ENCODE measurements at places on chromosomes 3 and 15. TPM values are rescaled to one million over a fixed set of nuclear protein-coding genes. Genes with fewer than 3 reads are reported as not detected.

IQCF5 gene
- not detected for total RNA-seq

WDR93 gene
- total RNA-seq = not detected

TRPM1 gene
- not detected for total RNA-seq

KLHL40 gene
- not detected for total RNA-seq

SEMA6D gene
- not detected for total RNA-seq

UACA gene
- total RNA-seq = 4.1 TPM

- no peaks in the 10 kb centered on the region for H3K36me3 ChIP-seq
- DNase-seq = no peak
- H3K27ac ChIP-seq = no peak overlapping the region
- H3K4me3 ChIP-seq = no peak overlapping the region
- no peaks in the 10 kb centered on the region for H3K4me1 ChIP-seq
These were observed 22.0 kb upstream of the ARPP21 start for GRCh38 chr3:35617370-35617769.

DNA sequence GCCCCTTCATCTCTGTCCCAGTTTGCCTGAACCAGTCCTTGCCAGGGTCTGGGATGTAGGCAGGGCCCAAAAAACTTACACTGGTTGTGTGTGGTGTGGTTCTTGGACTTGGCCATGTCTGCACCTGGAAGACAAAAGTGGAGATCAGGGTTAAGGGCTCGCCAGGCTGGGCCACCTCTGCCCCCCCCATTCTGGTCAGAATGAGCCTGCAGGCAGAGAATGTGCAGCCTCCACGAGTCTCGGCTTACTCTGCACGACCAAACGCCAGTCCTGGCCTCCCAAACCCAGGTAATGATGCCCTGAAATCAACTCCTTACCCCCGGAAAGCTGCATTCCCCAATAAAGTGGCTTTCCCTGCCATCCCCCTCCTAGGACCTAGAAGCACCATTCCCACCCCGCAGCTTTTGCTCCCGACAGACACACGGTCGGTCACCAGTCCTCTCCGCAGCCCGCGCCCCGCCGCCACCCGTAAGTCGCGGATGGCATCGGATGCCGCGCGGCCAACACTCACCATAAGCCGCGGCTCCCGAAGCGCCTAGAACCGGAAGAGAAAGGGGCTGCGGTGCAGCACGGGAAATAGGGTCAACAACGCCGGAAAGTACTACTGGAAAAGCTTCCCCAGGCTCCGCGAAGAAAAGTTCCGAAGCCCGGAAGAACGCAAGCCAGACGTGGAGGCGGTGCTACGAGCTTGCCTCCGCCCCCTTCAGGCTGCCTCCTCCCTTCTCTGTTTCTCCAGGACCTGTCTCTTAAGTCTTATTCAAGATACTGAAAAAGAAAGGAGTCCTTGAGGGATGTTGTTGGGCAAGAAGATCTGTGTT lies at the start of gene RPL29:
Gene RPL29 (minus strand): TSS at position 550 of the 818 bp plus-strand sequence. CDS start 434 bp downstream, at position 116.
- DNase-seq = peak; percentile 96
- H3K36me3 ChIP-seq = peaks cover 47% of the 10 kb centered on the region
- peaks cover 34% of the 10 kb centered on the region for H3K4me1 ChIP-seq
- H3K27me3 ChIP-seq = no peaks in the 10 kb centered on the region
- peak within 1 kb of the TSS; percentile 98 for H3K4me3 ChIP-seq

DNA sequence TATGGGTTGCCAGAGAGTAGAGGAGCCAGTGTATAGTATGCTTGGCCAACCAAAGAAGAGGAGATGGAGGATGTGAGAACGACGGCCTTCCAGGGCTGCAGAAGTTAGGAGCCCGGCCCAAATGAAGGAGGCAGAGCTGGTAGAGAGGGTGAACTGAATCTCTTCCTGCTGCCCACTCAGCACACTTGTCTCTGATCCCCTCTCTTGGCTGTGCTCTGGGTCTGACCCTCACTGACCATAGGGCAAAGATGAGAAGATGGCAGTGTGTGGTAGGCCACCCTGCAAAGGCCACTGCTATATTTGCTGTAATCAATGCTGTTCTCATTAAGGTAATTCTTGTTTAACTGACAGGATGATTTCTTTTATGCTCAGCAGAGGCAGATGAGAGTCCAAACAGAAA lies 256.0 kb downstream of the OCA2 start:
- no peak overlapping the region for H3K4me3 ChIP-seq
- no peaks in the 10 kb centered on the region for H3K4me1 ChIP-seq
- no peak overlapping the region for H3K27ac ChIP-seq
- H3K27me3 ChIP-seq = no peaks in the 10 kb centered on the region

DNA sequence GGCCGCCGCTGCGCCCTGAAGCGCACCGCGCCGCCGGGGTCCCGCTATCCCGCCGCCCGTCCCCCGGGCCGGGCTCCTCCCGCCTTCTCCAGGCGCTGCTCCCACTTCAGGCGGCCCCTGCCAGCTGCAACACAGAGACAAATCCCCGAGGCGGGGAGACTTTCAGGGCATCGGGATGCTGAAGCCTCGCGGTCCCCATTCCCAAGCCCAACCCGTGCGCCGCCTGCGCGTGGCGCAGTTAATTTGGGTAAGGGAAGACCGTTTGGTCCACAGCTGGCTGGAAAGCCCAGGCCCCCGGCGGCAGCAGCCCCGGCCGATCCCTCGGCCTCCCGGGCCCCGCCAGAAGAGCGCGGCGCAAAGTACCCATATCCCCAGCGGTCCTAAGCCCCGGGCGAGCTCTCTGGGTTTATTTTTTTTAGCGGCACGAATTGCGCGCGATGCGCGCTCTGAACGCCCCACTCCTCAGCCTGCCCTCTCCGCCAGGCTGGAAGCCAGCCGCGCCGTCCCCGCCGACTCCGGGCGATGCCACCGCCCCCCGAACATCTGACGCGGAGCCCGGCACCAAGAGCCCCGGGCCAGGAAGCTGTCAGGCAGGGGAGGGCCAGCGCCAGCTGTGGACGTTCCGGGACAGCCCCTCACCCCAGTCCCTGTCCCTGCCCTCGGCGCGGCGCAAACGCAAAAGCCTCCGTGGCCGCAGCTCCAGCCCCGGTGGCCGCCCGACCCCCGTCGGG lies 517 bp downstream of the FBN1 start:
- H3K36me3 ChIP-seq = no peaks in the 10 kb centered on the region
- H3K4me1 ChIP-seq = no peaks in the 10 kb centered on the region
- H3K4me3 ChIP-seq = no peak overlapping the region
- H3K27me3 ChIP-seq = peaks cover 29% of the 10 kb centered on the region
- DNase-seq = peak; percentile 11

DNA sequence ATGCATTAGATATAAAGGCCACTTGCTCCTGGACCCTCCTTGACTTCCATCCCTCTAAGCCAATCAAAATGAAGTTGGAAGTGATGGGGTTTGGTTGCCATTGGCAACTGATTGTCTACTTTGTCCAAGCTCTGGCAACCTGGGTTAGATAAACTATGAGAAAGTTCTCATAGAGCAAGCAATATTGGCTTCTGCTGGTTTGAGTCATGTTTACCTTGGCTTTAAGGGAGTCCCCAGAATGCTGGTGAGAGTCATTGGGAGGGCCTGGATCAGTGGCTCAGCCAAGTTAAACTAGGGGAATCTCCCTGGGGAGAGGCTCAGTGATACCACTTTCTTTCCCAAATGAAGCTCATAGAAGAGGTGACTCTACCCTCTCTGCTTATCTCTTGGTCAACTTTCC lies 176.3 kb upstream of the ROPN1 start:
- H3K27me3 ChIP-seq = peaks cover 5% of the 10 kb centered on the region
- H3K27ac ChIP-seq = no peak overlapping the region
- DNase-seq = no peak
- no peak overlapping the region for H3K4me3 ChIP-seq

DNA sequence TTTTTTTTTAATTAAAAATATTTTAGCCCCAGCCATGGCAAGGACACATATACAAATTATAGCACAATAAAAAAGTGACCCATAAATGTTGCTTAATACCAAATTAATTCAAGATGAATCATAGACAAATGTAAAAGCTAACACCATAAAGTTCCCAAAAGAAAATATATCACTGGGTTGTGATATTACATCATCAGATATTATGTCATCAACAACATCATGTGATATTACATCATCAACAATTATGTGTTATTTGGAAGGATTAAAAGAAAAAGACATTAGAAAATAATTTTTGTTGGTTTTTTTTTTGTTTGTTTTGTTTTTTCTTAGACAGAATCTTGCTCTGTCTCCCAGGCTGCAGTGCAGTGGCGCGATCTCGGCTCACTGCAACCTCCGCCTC lies 34.5 kb upstream of the ABHD10 start:
- no peaks in the 10 kb centered on the region for H3K4me1 ChIP-seq
- no peak overlapping the region for H3K27ac ChIP-seq
- no peak for DNase-seq
- H3K36me3 ChIP-seq = peaks cover 4% of the 10 kb centered on the region

GRCh38 chr3:98780343-98780742 lies 17.2 kb downstream of the ST3GAL6 start:
- no peak for DNase-seq
- H3K36me3 ChIP-seq = no peaks in the 10 kb centered on the region
- H3K4me3 ChIP-seq = no peak overlapping the region
- H3K27ac ChIP-seq = no peak overlapping the region
- no peaks in the 10 kb centered on the region for H3K4me1 ChIP-seq
- peaks cover 12% of the 10 kb centered on the region for H3K27me3 ChIP-seq

DNA sequence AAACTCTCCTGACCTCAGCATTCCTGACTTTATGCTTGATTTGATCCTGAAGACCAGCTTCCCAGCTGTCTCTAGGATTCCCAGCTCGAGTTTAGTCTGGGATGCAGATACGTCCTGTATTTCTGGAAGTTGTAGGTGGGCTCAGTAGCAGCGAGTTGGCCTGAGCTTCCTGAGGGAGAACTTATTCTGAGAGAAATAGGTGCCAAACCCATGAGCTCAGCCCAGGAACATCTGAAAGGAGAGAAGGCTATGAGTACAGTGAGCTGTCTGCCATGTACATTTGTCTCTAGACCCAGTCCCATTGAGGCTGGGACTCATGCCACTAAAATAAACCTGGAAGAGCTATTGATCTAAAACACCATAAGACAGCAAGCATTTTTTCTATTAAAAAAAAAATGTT lies 36.6 kb upstream of the SLC9A9 start:
- H3K27me3 ChIP-seq = peaks cover 1% of the 10 kb centered on the region
- H3K4me3 ChIP-seq = no peak overlapping the region
- DNase-seq = no peak
- no peaks in the 10 kb centered on the region for H3K36me3 ChIP-seq
- H3K4me1 ChIP-seq = no peaks in the 10 kb centered on the region
- no peak overlapping the region for H3K27ac ChIP-seq
